ENCODE measurements at places on chromosomes 2 and 18.

DNA sequence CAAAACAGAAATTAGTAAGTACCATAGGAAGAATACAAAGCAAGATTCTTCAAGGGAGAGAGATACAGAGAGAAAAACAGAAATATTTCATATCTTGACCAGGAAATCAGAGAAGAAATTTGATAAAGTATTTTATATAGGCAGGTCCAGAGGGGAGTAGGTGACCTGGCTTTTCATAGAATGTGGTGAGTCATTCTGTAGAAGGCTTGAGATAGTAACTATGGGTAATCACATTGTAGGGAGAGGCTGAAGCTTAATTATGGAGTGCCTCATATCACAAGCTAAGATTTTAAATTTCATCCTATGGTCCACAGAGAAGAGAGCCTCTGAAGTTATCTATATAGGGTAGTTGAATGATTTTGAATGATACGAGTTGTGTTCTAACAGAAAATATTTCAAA is 195.0 kb upstream of the CYRIA start:
- DNase-seq, result no peak

- no peak for DNase-seq
Measured at GRCh38 chr2:100819370-100820272, at the start of gene NPAS2. Gene NPAS2 (plus strand): TSS chr2:100820139. CDS start chr2:100904755, 84,616 bp downstream.

DNA sequence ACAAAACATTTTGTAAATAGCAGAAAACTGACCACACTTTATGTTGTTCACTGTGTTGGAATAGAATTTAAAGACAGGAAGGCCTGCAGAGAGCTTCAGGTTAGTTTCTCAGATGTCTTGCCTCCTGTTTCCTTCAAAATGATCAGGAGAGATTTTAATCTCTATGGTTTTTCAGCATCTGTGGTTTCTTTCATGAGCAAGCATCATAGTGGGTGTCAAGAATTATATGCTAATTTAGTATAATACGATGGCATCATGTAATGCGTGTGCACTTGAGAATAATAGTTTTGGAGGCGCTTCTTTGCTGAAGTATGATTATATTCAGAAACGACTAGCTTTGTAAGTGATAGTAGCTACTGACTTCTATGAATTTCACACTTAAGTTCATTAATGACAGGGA is 149.9 kb downstream of the PLCL1 start:
- no peak for DNase-seq

DNA sequence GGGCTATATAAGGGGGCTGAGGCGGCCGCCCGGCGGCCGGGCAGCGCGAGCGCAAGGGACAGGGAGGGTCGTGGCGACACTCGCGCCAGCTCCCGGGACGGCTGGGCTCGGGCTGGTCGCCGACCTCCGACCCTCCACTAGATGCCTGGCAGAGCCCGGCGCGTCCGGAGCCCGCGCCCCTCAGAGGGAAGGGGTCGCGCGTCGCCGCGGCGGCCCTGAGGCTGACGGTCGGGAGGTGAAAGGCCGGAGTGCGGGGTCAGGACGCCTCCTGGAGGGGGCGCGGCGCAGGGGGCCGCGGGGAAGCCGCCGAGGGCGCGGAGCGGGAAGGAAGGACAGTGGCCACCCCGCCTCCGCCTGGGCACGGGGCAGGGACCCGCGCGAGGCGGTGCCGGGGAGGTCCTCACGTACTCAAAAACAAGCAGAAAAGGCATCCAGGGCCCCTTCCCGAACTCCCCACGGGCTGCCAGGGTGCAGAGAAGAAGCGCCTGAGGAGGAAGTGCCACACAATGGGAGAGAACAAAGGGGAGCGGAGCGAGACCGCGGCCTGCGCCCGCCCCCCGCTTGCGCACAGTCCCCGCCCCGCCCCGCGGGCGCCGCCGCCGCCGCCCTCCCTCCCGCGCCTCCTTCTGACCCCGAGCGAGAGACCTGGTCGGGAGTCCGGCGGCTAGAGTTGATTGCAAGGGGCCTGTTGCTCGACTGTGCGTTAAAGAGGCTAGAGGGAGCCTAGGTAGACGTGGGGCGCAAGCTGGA is 776 bp upstream of the KLF7 start:
- DNase-seq, result no peak

Measured in HS-5 (cell line).